NCI-H510A (cell line): ENCODE measurements at places on chromosomes 11 and 22.

DNA sequence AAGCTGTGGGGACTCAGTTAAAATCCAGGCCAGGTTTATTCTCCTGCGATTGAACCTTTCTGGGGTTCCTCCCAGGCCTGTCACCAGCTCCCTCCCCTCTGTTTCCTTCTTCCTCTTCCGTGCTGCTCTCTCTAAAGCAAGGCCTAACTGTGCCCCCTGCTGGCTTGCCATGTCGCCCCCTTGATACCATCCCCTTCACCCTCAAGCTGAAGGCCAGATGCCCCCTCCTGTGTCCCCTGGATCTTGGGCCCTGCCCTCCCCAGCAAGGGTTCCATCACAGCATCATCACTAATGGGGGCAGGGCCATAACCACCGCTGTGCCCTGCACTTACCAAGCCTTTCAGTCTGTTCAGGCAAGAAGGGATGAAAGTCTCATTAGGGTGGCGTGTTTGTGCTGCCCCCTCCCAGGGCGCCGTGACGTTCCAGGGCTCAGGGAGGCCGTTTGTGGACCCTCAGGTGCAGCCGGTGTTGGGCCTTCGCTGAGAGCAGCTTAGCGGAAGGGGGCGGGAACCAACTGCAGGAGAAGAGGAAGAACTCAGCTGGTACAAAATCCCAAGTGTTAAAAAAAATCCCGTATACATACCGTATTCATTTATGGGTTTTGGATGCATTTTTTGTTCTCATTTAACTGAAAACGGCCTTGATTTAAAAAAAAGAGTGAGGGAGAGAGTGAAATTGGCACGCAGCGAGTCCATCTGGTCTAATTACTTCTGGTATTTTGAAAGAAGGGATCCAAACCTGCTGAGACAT lies 69.9 kb downstream of the MPPED1 start:
- no peak for DNase-seq

- DNase-seq = no peak
Observed at GRCh38 chr11:95571718-95572260, 217.8 kb downstream of the FAM76B start.

DNA sequence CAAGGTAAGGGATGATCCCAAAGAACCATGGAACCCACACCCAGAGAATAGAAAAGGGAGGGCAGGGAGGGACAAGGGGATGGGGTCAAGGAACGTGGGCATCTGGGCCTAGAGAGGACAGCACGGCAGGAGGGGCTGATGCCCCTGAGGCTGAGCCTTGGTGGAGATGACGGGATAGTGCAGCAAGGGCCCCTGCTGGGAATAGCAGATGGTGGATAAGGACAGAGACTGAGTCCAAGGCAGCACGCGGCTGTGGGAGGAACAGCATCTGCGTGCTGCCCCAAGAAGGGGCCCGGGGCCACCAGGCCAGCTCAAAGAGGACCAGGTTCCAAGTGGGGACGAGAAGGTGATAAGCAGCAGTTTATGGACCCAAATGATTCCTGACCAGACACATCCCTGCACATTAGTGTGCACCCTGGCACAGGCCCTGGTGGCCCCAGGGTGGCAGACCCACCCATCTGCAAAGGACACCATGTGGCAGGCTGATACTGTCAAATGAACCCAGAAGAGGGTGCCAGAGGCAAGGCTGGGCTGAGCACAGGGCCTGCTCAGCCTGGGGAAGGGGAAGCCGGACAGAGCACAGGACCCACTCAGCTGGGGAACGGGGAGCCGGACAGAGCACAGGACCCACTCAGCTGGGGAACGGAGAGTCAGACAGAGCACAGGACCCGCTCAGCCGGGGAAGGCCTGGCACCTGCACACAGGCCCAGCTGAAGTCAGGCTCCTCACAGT lies 12.8 kb upstream of the TESMIN start:
- no peak for DNase-seq

DNA sequence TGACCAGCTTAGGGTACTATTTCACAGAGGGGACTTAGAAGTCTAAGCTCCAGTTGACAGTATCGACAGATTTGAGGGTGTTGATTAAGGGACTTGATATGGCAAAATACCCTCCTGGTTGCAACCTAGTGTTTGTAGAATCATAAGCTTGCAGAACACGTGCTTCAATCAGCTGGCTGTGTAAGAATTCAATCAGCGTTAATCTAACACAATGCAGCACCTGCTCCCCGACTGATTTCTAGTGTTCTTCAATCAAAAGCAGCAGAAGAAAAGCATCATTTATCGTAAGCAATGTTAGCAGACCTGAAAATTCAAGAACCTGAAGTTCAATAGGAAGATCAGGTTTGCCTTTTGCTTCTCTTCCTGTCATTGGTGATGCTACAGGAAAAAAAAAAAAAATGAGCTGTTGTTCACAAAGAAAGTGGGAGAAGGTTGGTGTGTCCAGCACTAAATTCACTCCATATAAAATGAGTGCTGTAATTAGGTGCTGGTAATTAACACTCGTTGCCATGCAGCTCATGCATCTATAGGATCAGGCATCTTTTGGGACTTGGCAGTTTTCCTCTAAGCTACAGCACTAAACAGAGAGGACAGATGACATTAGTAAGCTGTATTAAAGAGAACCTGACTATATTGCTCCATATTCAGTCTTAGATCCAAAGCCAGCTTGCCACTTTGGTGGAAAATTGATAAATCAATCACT lies 840.3 kb downstream of the OPCML start:
- DNase-seq = no peak

GRCh38 chr11:130546901-130547694 lies 98.7 kb downstream of the ADAMTS15 start:
- DNase-seq = no peak

- peak; percentile 7 for DNase-seq
Observed at GRCh38 chr22:40036591-40037225, 42.0 kb downstream of the FAM83F start.

- DNase-seq = no peak
Observed at GRCh38 chr11:44007481-44008087, 40.2 kb upstream of the ACCSL start.

GRCh38 chr22:20580179-20580578 lies 72.8 kb downstream of the MED15 start:
- DNase-seq = no peak

GRCh38 chr22:38549101-38549894 lies 20.7 kb downstream of the DMC1 start:
- DNase-seq = no peak

- no peak for DNase-seq
Observed at GRCh38 chr11:111999111-111999510, 26.1 kb upstream of the DLAT start.

GRCh38 chr11:40291741-40292140 lies 1167.7 kb downstream of the LRRC4C start:
- DNase-seq = no peak

DNA sequence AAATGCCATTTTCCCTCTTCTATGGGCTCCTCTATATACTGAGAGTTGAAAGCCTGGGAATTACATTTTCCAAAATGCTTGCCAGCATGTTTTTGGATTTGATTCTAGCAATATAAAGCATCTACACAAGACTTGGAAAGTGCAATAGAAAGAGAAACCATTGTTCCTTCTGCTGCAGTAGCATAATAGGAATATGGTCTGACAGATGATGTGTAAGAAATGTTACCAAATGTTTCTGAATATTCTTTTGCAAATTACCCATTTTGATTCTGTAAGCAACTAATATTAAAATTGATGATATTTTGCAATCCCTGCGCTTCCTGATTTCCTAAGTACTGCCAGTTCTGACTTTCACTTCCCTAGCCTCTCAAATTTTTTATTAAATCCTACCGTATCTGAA lies 61.6 kb downstream of the CASP12 start:
- no peak for DNase-seq

GRCh38 chr22:32744176-32744959 lies 57.1 kb upstream of the TIMP3 start:
- no peak for DNase-seq

DNA sequence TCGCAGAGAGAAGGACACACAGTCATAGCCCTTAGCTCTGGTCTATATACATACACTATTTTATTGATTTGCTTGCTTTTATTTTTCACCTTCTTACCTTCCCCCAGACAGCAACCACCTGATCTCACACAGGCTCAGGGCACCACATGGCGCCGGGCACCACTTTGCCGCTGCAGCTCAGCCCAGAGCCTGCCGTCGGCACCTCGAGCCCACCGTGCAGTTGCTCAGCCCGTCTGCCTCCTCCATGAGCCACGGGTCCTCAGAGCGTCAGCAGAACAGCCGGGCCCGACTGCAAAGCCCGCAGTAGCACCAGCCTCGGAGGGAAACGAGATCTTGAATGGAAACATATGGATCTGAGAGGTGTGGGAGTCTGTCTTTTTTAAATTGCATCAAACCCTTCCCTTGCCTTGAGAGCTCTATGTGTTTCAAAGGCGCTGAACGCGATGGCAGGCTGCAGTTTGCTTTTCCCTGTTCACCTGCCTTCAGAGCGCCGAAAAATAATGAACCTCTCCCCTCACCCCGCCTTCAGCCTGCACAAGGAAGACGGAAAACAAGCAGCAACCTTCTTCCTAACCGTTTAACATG lies 505.4 kb downstream of the MN1 start:
- DNase-seq = no peak

GRCh38 chr11:74966651-74967050 lies 17.6 kb downstream of the SPCS2 start:
- DNase-seq = no peak

GRCh38 chr11:78961937-78962701 lies 387.5 kb upstream of the NARS2 start:
- peak; percentile 86 for DNase-seq

DNA sequence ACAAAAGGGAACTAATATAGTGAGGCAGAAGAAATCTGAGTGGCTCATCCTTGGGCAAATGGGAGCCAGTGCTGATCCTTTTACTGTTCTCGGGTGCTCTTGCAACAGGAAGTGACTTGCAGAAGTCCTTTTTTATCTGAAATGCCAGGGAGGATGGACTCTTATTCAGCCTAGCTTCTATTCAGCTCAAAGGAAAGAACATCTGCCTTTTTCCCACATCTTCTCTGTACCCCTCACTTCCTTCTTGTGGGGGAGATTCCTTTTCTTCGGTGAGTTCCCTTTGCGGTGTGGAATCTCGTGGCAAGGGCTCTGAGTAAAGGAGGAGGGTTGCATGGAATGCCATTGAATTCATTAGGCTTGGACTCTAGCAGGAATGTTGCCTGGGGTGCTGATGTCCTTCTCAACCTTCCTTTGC lies 76.2 kb downstream of the ZBTB16 start:
- DNase-seq = no peak

DNA sequence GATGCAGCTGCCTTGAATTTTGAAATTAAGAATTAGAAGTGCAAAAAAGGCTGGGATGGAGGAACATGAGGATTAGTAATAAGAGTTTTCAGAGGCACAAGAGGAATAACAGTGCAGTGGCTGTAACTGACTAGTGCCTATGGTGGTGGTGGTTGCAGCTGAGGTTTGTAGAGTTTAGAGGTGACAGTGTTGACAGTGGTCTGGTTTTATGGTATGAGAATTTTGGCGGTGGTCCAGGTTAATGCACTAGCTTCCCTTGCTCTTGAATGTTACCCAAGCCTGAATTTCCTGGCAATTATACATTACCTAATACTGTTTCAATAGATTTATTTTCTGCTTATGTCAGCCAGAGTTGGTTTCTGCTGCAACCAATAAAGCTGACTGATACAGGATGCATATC lies 112.8 kb upstream of the C11orf87 start:
- DNase-seq = peak; percentile 75

DNA sequence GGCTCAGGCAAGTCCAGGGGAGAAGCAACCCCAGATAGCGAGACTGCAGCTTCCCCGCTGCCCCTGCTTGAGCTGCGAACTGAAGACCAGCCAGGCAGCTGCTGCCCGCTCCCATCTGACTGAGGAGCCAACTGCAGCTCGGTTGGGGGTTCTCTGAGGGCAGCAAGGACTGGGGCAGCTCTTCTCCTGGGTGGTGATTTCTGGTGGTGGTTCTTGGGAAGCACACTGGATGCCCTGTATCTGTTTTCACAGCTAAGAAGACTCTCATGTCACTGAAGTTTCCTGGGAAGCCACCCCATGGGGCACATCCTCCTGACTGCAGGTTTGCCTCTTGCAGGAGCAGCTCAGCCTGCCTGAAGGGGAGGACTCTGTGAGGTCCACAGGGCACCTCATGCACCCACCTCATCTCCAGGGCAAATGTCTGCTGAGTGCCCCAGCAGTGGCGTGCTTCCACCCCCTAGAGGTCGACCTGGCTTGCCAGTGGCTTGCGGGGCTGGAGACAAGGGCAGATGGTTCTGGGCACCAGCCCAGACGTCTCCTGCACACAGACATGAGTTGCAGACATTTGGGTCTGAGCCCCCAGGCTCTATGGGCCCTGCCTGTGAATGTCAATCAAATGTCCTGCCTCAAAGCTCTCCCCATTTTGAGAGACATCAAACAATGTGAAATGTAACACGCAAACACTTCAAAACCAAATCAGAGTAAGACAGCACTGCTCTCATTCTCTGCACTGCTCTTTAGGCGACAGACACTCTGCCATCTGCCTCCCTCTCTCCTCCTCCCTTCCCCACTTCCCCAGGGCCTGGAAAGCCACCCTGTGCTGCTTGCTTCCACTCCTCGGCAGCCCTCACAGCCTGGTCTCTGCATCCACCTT lies 800.9 kb downstream of the BRD1 start:
- DNase-seq = no peak

GRCh38 chr22:27668828-27669797 lies 132.4 kb downstream of the MN1 start:
- DNase-seq = no peak

GRCh38 chr11:80650966-80651365 lies 1210.1 kb upstream of the TENM4 start:
- DNase-seq = no peak

DNA sequence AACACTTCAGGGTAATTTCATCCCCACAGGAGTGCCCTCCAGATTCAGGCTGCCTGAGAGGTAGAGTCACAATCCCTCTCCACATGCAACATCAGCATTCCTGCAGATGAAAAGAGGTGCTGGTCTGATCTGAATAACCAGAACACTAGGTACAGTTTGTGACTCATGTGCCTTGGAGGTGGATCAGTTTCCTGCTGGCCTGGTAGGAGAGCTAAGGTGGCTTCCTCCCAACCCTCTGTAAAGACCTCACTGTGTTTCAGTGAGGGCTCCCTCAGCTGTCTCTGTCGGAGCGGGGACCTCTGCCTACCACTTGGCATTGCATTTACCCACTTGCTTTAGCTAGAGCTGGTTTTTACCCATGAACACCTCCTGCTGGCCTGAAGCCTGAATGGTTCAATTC lies 7.6 kb downstream of the OR9G1 start:
- DNase-seq = no peak

- no peak for DNase-seq
Observed at GRCh38 chr11:8201644-8202365, 33.0 kb upstream of the RIC3 start.

DNA sequence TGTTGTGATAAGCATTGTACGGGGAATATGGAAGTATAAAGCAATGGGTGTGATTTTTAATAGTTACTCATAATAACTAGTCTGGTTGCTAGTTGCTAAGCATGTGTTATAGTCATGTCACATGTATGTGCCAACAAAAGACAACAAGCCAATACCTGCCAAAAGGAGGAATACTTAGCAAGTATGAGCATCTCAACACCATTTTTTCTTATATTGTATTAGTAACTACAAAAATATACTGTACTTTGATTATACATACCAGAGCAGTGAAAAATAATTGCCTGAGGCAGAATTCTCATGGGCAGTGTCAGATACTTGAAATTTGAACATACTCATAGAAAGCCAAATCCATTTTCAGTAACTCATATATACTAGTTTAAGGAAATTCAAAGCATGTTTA lies 62.4 kb upstream of the ALKBH3 start:
- DNase-seq = no peak
